ENCODE measurements at places on chromosomes 7 and 10.

DNA sequence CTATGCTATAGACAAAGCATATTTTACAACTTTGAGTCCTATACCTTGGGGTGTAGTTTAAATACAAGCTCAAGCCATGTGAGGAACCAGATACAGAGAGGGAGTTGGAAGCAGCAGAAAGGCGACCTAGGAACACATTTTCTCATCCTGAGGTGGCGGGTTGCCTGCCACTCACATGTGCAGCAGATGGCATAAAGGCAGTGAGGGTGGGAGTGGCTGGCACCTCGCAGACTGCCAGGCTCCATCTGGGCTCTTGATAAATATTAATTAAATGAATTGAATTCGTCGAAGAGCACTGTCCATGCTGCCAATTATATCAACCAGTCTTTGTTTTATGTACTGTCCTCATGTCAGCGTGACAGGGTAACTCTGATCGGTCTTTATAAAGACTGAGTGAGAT, 79.0 kb upstream of the SEMA3C start:
- no peak for DNase-seq

- DNase-seq, result no peak
Measured at GRCh38 chr7:136275794-136276193, 298.6 kb upstream of the MTPN start.

DNA sequence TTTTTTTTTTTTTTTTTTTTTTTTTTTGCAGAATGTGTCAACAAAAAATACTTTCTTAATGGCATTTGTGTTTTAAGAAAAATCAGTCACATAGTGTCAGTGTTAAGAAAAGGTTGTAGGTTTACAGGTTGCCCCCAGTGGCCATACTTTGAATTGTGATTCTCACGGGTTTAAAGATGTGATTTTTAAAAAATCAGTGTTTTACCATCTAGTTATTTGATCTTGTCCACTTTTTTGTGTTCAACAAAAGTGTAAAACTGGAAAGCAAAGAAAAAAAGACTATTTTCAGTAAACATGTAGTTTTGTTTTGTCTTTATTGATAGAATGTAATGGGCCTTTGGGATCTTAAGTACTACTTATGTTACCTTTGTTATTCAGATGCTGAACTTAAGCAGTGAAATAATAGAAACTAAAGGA, 25.7 kb downstream of the SUV39H2 start:
- DNase-seq, result no peak

DNA sequence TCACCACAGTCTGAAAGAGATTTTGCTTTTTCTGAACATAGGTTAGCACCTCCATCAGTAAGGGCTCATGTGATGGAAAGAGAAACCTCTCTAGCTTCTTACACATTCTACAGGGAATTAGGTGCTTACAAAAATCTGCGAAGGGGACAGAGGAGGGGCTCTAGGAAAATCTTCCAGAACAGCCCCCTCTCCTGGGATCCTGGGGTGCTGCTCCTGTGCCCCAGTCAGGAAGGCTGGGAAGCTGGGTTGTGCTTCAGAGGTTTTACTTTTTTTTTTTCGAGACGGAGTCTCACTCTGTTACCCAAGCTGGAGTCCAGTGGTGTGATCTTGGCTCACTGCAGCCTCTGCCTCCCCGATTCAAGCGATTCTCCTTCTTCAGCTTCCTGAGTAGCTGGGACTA, 7.5 kb upstream of the FAM171A1 start:
- DNase-seq, result no peak

- DNase-seq, result peak; percentile 56
Measured at GRCh38 chr10:6494936-6495592, 85.0 kb downstream of the PRKCQ start.

DNA sequence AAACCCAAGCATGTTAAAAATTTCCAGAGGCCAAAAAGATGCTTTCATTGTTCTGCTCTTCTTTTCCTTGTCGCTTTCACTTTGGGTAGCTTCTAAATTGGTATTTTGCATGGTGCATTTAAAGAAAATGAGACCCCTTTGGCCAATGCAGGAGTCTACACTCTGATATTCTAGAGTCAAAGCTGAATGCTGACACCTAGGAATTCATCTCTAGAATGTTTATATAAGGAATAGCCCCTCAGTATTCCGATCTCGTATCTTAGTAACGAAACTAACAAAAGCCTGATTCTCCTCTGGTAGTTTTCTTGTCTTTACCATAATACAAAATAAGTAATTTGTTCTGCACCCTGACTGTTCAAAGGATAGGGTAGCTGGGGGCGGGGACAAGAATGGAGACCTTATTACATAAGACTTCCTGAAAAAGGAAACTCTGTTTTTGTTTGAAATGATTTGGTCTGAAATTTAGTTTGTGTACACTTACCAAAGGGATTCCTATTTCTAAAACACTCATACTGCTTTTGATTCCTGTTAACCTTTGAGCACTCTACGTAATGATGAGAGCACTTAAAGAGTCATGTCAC, 17.1 kb downstream of the IKZF1 start:
- DNase-seq, result no peak

DNA sequence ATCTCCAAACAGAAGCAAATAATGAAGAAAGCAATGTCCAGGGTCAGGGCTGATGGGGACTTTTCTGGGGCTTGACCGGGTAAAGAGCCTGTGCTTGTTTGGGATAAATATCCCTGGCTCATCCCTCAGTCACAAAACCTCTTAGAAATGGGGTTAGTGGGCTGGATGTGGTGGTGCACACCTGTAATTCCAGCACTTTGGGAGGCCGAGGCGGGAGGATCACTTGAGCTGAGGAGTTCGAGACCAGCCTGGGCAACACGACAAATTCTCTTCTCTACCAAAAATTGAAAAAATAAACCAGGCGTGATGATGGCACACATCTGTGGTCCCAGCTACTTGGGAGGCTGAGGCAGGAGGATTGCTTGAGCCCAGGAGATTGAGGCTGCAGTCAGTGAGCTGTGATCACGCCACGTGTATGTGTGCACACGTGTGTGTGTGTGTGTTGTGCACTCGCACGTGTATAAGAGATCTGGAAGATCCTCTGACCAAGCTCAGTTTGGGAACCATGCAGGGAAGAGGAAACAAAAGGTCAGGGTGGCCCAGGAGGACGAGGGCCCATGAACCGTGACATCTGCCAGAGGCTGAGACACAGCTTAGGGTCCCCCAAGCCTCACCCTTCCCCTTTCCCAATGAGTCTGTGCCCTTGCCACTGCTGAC, 258.6 kb downstream of the TEX36 start:
- DNase-seq, result no peak

GRCh38 chr10:3533296-3533695, 251.7 kb downstream of the KLF6 start:
- no peak for DNase-seq

GRCh38 chr7:18278316-18278715, 217.2 kb upstream of the HDAC9 start:
- no peak for DNase-seq

- DNase-seq, result no peak
Measured at GRCh38 chr7:2611401-2611800, 20.4 kb upstream of the TTYH3 start.

DNA sequence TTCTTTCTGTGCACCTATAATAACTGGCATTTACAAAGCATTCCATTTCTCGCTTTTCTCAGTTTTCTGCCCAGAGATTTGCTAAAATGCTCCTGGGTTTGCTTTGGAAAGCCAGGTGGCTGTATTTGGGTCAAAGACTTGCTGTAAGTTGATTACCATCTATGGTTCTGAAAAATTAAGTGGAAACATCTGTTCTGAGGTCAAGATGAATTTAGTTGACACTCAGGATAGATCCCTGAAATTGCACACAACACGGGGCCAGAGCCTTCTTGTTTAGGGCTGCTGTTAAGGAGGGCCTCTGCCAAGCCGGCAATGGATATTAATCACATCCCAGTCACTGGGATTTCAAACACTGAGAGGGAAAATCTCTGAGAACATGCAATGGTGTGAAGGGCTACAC, 111.6 kb upstream of the GLI3 start:
- no peak for DNase-seq

DNA sequence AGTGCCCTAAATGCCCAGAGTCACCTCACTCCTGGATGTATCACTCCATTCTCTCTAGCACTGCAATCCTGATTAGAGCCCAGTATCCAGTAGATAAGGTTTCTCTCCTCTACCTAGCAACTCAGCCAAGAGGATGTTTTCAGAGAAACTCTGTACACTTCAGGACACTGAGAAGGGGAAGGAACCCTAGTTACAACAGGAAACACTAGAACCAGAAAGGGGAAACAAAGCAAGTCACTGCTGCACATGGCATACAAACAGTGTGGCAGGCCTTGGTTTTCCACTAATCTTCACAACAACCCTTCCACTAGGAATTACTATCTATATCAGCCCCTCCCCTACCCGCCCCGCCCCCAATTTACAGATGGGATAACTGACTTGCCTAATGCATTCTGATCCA, 1.6 kb downstream of the FAM204A start:
- no peak for DNase-seq

DNA sequence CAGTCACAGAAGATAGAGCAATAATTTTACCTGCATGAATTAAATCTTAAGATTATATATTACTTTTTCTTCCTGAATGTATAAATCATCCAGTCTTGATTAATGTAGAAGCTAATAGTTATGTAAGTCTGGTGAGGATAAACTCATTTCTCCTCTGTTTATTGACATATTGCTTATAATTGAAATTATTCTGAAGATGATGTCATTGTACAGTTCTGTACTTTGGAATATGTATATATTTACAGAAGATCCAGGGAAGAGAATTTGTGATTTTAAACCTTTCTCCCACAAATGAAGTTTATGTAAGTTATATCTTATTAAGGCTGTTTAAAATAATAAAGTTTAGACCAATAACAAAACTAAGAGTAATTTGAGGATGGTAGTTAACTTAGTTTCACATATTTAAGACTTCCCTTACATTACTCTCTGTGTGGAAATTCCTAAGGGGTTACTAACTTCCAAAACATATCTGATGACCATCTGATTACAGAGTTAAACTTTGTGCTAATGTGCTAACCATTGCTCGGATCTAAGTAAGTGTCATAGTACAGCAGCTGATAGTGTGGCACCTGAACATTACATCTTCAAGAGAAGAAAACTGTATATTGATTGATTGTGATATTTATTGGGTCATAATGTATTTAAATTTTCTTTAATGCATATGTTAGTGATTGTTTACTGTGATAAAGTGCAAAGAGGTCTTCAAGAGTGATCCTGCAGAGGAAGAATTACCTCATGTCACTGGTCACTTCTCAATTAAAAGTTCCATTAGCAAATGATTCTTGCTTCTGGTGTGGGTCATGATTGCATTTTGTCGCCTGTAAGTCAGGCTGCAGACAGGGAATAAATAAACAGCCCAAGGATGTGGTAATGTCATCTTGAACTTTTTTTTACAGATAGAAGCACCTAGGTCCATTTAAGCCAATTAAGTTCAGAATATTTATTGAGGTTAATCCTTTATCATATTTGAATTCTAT, 96.9 kb downstream of the UBE3C start:
- DNase-seq, result no peak

DNA sequence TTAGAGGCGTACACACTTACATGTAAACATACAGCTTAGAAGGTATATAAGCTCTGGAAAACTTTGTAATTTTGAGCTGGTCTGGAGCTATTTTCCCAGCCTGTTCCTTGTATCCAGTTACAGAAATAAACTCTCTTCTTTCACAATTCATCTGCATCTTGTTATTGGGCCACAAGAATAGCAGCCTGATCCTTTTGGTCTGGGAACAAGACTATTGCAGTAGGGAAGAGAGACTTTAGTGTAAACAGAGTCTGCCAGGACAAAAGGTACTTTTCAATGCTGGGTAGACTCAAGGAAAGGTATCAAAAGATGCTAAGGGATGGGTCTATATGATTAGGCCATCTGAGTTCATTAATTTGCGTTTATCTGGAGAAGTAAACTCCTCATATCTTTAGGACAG, 728.3 kb downstream of the TYW1 start:
- DNase-seq, result no peak

GRCh38 chr10:93224005-93224779, 150.5 kb downstream of the CYP26A1 start:
- no peak for DNase-seq

DNA sequence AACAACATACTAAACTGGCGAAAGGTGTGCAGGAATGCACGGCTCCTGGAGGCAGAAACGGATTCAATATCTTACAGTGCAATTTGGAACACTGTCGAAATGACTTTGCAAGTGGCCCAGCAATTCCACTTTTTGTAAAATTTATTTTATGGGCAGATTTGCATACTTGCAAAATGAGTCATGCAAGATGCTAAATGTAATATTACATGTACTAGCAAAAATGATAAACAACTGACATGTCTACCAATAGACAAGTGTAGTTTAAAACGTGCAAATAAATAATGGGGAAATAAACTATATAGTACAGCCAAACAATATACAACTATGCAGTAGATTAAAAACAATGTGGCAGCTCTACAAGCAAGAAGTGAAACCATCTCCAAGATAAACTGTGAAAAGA, 97.7 kb downstream of the ARHGAP12 start:
- no peak for DNase-seq

- no peak for DNase-seq
Measured at GRCh38 chr10:15335508-15335907, 35.6 kb downstream of the FAM171A1 start.

DNA sequence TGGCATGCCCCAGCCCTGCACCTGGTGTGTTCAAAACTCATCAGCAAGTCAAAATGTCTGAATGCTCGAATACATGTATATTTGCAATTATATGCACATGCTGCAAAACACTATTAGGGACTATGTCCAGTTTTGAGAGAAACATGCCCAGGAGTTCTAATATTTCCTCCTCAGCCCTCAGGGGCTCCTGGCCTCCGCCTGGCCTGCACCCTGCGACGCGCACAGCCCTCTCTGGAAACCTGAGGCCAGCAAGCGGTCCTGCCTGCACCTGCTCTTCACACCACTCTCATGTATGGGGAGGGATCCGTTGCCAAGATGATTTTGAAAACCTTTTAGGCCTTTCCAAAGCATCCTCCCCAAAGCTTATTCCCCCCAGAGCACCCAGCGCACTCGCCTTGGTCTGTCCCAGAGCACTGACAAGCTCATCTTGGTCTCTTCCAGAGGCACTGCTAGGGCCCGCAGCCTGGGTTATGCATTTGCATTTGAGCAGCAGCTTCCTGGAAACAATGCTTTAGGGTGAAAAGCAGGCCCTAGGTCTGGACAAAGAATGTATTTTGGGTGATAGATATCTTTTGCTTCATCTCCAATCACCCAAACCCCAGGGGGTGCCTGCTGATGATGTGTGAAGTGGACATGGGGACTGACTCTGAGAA, 22.6 kb upstream of the CNPY1 start:
- no peak for DNase-seq

- no peak for DNase-seq
Measured at GRCh38 chr10:88117869-88118632, 254.6 kb downstream of the PTEN start.

- no peak for DNase-seq
Measured at GRCh38 chr10:69855346-69856111, 53.8 kb downstream of the COL13A1 start.

DNA sequence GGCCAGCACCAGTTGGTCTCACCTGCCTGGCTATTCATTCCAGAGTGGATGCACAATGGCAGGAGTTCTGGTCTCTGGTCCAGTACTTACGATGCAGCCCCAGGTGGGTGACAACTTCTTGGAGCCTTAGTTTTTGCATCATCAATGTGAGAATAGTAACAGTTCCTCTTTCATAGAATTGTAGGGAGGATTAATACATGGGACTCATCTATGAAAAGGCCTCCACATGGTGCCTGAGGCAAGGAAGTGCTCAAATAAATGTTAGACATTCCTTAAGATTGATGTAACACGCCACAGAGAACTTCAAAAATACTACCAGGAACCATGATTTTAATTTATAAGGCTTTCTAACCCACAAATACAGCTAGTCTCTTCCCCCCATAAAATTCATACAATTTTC, 120.1 kb upstream of the CHST15 start:
- DNase-seq, result no peak

All from stimulated activated CD4-positive, alpha-beta T cell treated with anti-CD3 and anti-CD28 coated beads, Interleukin-1b, Interleukin-23, amount 100 ng/mL, for 48 hours (primary cell).